Endothelial cell (in vitro differentiated cells): ENCODE measurements at places on chromosomes 3 and 15.
A peak's percentile ranks its signal among the peaks of the same experiment; 100 is the strongest.

- H3K4me3 ChIP-seq: no peak overlapping the region
- no peak overlapping the region for H3K27ac ChIP-seq
- peaks cover 2% of the 10 kb centered on the region for H3K4me1 ChIP-seq
- H3K27me3 ChIP-seq: peaks cover 3% of the 10 kb centered on the region
- H3K36me3 ChIP-seq: no peaks in the 10 kb centered on the region
Measured at GRCh38 chr3:65524584-65524983, 514.1 kb downstream of the MAGI1 start.

GRCh38 chr15:73560501-73561117, 72.6 kb downstream of the NPTN start:
- no peak for DNase-seq
- peaks cover 19% of the 10 kb centered on the region for H3K4me1 ChIP-seq
- H3K27me3 ChIP-seq: no peaks in the 10 kb centered on the region
- H3K27ac ChIP-seq: peak overlapping the region; percentile 59
- no peak overlapping the region for H3K4me3 ChIP-seq
- peaks cover 27% of the 10 kb centered on the region for H3K36me3 ChIP-seq

DNA sequence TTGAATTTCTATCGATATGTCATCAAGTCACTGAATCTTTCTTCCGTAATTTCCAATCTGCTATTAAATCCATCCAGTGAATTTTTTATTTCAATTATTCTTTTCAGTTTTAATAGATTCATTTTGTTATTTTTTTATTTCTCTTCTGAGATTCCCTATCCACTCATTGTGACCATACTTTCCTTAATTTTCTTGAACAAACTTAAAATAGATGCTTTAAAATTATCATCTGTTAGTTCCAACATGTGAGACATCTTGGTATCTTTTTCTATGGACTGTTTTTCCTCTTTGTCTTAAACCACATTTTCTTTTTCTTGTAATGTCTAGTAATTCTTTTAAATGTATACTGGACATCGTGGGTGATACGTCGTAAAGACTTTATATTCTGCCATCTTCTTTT, 236.6 kb upstream of the TLE3 start:
- no peak overlapping the region for H3K27ac ChIP-seq
- peaks cover 4% of the 10 kb centered on the region for H3K36me3 ChIP-seq
- no peaks in the 10 kb centered on the region for H3K4me1 ChIP-seq
- no peak overlapping the region for H3K4me3 ChIP-seq
- no peaks in the 10 kb centered on the region for H3K27me3 ChIP-seq

- H3K36me3 ChIP-seq: no peaks in the 10 kb centered on the region
- DNase-seq: peak; percentile 69
- no peak overlapping the region for H3K4me3 ChIP-seq
- peak overlapping the region; percentile 39 for H3K27ac ChIP-seq
- H3K27me3 ChIP-seq: no peaks in the 10 kb centered on the region
Measured at GRCh38 chr3:56347219-56347871, 120.9 kb downstream of the ERC2 start.

- DNase-seq: no peak
- no peak overlapping the region for H3K27ac ChIP-seq
Measured at GRCh38 chr3:125213364-125213755, 812 bp upstream of the SLC12A8 start.
